T-helper 1 cell (primary cell): ENCODE measurements at places on chromosomes 1 and 21.

- no peak for DNase-seq
These were observed 16.1 kb downstream of the DIPK1A start for GRCh38 chr1:92944901-92945747.

GRCh38 chr1:40268211-40268610 is 10.2 kb downstream of the ZMPSTE24 start:
- no peak for DNase-seq

- no peak for DNase-seq
These were observed 8.4 kb downstream of the MMACHC start for GRCh38 chr1:45508295-45509151.

- no peak for DNase-seq
These were observed 37.4 kb downstream of the PRDM2 start for GRCh38 chr1:13737398-13737797.

DNA sequence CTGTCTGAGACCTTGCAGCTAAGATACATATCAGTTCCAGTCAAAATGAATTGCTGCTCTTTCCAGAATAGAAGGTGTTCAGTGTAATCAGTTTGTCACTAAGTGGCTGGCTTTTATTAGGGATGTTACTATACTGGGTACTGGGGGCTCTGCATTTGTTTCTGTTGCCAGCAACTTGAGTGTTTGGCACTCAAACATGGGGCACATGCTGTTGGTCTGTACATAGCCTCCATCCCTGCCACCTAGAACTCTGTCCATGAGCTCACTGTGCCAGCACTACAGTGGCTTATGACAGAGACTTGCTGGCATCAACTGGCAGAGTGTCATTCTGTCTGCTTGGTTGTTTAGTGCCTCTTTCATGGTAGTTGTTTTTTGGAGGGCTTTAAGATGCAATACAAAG is 45.1 kb downstream of the RGSL1 start:
- DNase-seq, result no peak

- no peak for DNase-seq
These were observed 3.4 kb downstream of the CBR1 start for GRCh38 chr21:36073181-36073580.

GRCh38 chr1:41751804-41752513 is 166.8 kb downstream of the HIVEP3 start:
- peak; percentile 24 for DNase-seq

GRCh38 chr1:39500862-39501389 is 9.5 kb downstream of the BMP8A start:
- DNase-seq, result no peak

- no peak for DNase-seq
These were observed 1018.5 kb downstream of the ADGRL2 start for GRCh38 chr1:82819234-82819633.

GRCh38 chr1:198943484-198944187 is 304.8 kb downstream of the PTPRC start:
- no peak for DNase-seq

DNA sequence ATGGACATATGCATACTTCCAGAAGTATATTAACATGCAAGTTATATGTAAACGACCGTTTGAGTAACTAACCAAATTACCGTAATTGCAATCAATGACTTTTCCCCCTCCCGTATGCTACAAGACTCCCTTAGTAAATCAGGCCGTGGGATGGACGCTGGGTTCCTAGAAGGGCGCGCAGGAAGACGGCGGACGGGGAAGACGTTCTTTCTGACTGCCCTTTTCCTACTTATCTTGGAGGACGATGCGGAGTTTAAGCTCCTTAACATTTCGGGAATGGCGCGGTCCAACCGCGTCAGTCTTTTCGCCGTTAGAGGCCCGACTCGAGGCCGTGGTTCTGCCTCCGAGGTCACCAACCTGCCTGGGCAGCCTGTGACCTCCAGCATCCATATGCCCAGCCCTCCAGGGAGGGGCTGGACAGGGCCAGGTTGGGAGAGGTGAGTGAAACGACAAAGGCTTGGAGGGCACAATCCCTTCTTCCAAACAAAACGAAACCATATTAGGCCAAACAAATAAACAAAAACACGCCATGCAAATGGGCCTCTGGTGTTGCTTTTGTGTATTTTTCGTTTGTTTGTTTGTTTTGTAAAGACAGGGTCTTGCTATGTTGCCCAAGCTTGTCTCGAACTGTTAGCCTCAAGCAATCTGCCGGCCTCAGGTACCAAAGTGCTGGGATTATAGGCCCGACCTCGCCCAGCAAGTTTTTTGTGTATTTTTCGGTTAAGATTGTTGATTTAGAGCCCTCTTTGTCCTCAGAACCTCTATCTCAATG is 873 bp upstream of the PI4KB start:
- DNase-seq, result no peak

- no peak for DNase-seq
These were observed 37.7 kb upstream of the VN1R5 start for GRCh38 chr1:247218121-247218651.

DNA sequence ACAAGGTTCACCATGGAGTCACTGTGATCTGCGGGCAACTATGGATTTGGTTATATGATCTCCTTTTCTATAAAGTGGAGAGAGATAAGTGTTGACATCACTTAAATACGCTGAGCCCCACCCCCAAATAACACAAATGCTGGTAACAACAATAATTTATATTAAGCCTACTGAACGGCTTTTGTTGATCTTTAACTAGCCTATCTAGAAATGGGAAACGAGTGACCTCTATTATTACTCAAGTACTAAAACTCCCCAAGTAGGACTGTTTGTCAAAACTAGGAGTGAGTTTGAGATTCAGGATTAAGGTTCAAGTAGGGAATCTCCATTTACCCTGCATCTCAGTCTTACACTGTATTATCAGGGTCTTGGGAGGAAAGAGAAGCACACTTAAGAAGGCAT is 52.2 kb downstream of the MAP3K7CL start:
- DNase-seq, result no peak

GRCh38 chr1:212696721-212697331 is 2.8 kb downstream of the BATF3 start:
- DNase-seq, result no peak

DNA sequence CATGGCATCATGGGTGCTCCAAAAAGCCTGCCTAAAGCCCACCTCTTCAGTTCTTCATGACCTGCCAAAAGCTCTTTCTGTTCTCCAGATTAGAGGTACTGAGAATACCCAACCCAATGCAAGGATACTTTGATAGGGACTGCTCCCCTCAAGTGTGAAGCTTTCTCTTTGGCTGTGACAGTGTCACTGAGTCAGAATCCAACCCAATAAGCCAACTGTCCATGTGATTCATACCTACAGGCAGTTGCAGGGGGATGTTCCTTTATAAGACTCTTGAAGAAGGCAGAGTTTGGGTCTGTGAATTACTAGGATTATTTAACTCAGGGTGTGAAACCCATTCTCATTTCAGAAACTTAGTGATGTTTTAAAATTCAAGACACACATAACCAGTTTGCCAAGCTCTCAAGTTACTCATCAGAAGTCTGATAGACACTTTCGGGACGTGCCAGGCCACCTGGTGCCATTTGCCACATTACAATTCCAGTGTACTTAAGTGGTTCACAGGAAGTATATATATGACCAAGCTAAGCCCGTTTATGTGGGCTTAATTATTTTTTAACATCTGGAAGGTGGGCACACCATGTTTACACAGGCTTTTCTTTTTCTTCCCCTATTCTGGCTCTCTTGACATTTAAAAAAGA is 265.8 kb downstream of the NFIA start:
- DNase-seq, result no peak

DNA sequence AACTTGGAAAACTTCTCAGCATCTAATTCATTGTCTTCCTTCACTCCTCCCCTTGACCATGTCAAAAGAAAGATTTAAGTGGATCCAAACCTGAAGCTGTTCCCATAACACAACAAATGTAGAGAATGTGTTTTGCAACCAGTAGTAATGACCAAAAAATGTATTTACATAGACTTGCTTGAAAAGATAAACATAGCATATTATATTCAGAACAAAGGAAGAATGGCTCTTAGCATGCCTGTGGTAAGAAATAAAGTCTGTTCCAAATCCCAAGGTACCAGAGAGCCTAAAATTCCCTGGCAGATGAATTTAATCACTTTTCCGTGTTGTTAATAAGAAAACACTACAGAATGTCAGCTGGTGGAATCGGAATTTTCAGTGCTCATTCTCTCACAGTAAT is 36.8 kb downstream of the FMO3 start:
- no peak for DNase-seq

DNA sequence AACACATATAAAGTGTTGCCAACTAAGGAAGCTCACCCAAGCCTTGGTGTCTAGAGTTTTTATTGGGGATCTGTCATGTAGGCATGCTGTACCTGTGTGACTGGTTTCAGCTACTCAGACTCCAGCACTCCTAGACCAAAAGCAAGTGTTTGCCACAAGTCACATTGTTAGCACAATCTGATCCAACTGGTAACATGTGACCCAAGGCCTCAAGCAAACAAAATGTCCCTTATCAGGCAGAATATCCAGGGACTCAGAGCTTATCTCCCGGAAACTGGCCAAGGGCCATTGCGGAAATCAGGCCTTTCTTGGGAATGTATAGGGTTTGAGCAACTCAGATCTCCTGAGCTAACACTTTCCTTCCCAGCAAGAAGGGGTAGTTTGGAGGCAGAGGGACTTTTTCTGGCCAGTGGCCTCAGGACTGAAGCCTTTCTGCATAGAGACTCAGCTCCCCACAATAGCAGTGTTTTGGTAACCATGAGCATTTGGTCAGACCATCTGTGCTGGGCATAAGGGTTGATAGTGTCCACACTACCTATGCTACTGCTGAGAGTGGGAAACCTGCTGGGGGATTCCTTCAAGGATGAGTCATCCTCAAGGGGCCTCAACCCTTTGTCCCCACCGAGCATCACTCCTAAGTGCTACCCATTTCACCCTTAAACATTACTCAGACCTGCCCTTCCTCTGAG is 29.6 kb downstream of the NHLH2 start:
- DNase-seq, result no peak

GRCh38 chr1:181985936-181986906 is 75.3 kb downstream of the ZNF648 start:
- no peak for DNase-seq

DNA sequence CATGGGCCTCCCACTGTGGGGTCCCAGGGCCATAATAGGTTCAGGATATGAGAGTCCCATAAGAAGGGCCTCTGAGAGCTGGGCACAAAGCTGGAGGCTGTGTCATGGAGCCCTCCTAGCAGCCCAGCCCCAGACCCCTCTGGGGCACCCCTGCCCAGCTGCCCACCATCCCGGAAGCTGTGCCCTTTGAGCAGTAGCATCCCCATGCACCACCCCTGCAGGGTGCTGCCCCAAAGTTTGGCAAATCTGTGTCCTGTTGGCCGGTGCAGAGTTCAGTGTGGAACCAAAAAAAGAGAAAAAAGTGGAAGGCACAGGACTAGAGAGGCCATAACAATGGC is 17.6 kb downstream of the TNNT2 start:
- DNase-seq, result no peak

DNA sequence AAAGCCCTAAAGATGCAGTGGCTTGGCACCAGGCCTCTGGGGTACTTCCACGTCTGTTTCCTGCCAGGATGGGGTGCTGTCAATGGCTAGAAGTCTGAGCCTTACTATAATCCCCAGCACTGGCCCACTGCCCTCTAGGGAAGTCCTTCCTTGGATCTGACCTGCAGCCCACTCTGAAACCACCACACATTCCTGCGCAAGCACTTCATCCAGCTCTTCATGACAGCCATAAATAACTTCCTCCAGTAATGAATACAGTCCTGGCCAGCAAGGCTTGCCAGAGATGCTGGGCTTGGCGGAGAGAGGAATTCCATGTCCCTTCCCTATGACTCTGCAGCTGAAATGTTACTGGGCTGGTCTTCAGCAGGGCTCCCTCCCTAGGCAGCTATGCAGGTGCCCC is 32.6 kb downstream of the ALPL start:
- DNase-seq, result no peak

DNA sequence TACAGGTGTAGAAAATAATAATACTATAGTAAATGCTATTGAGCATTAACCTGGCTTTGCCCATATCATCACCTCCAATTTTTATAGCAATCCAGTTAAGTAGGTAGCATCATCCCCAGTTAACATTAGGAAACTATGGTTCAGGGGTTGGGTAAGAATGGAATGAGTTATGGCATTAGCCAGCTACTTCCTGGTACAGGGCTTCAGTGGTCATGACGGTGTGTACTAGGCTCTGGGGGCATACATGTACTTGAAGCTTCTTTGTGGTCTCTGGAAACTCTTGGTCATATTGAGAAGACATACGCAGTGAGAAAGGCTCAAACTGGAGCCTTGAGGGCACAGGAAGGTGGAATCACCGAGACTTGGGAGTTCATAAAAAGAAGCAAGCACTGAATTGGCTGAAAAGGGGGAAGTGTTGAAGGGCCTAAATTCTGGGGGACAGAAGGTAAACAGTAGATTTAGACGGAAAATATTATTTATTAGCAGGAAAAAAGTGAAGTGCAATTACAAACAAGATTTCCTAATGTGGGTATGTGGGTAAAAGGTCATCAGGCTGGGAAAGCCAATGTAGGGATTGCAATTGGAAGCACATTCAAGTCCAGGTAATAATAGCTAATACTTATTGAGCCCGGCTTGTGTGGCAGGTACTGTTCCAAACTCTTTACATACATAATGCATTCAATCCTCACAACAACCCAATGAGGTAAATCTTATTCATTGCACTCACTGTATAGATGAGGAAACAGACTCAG is 114.2 kb upstream of the ATP1A1 start:
- DNase-seq, result no peak

GRCh38 chr1:43583058-43583457 is 52.4 kb downstream of the PTPRF start:
- no peak for DNase-seq

DNA sequence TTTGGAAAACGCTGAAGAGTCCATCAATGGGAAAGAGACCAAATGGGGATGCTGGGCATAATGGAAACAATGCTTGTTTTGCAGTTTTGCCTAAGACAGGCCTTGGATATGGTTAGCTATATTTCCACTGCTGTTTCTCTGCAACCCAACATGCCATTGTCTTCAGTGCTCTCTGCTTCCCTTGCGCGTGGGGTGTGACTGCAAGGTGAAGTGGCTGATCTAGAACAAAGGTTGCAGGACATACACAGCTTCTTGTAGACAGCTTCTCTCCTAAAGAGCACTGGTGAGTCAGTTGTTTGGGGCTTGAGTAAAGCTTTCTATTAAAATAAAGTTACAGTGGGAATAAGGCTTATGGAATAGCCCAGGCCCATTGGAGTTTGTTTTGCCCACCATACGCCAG is 33.0 kb downstream of the RUNX1 start:
- no peak for DNase-seq

GRCh38 chr1:63868268-63868781 is 94.5 kb downstream of the ROR1 start:
- no peak for DNase-seq

- no peak for DNase-seq
These were observed 2.6 kb downstream of the GPR161 start for GRCh38 chr1:168134132-168134531.

- DNase-seq, result no peak
These were observed 11.6 kb upstream of the PADI6 start for GRCh38 chr1:17360272-17360956.

- DNase-seq, result peak; percentile 29
These were observed 50.6 kb upstream of the CNTN2 start for GRCh38 chr1:204992201-204992997.

GRCh38 chr1:211738691-211739301 is 63.4 kb upstream of the NEK2 start:
- no peak for DNase-seq
